Tracheal epithelial cell (primary cell): ENCODE measurements at places on chromosomes 3 and 15. TPM values are rescaled to one million over a fixed set of nuclear protein-coding genes. Genes with fewer than 3 reads are reported as not detected.

The RASL12 gene
- total RNA-seq = not detected in 2 replicates

The TMC3 gene
- not detected in 2 replicates for total RNA-seq

The GABRR3 gene
- not detected in 2 replicates for total RNA-seq

The MESP2 gene
- 0.48 and 1.3 TPM in 2 replicates for total RNA-seq

The SEMA3F gene
- 65.3 and 87.8 TPM in 2 replicates for total RNA-seq

The SGO1 gene
- 0.21 and 0.72 TPM in 2 replicates for total RNA-seq

The TGM5 gene
- 0.21 and 0.48 TPM in 2 replicates for total RNA-seq

The PSTPIP1 gene
- total RNA-seq = 0.72 TPM in 1 of 2 replicates, not detected in the other

The AADACL2 gene
- total RNA-seq = not detected in 2 replicates

The TIMP4 gene
- 0.48 and 1.9 TPM in 2 replicates for total RNA-seq

The SKIC8 gene
- total RNA-seq = 39.9 and 50.6 TPM in 2 replicates

The TP63 gene
- total RNA-seq = 73.3 and 129 TPM in 2 replicates

The ISL2 gene
- total RNA-seq = not detected in 2 replicates

The CHRNA5 gene
- total RNA-seq = 2.6 and 5.1 TPM in 2 replicates

The FBXW12 gene
- total RNA-seq = not detected in 2 replicates

The HHATL gene
- not detected in 2 replicates for total RNA-seq

The ANKRD63 gene
- not detected in 2 replicates for total RNA-seq

The EFCAB12 gene
- total RNA-seq = under 0.01 TPM in 1 of 2 replicates, not detected in the other
